NCI-H1105 (cell line): ENCODE measurements at places on chromosomes 16 and 17.

DNA sequence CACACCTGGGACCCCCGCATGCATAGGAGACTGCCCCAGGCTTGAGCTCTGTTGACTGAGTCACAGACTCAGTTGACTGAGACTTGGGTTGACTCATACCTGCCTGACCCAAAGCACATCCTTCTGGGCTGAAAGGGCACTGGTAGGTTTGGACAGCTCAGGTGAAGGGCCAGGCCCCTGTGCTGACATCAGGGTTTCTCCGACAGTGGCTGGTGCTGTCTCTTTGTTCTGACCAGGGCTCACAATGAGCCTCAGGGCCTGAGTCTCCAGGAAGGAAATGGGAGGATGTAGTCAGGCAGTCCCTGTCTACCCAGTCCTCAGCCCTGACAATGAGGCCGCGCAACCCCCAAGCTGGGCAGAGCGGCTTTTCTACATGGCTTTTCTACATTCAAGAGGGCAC lies 6.5 kb downstream of the SPNS2 start:
- no peak for DNase-seq

DNA sequence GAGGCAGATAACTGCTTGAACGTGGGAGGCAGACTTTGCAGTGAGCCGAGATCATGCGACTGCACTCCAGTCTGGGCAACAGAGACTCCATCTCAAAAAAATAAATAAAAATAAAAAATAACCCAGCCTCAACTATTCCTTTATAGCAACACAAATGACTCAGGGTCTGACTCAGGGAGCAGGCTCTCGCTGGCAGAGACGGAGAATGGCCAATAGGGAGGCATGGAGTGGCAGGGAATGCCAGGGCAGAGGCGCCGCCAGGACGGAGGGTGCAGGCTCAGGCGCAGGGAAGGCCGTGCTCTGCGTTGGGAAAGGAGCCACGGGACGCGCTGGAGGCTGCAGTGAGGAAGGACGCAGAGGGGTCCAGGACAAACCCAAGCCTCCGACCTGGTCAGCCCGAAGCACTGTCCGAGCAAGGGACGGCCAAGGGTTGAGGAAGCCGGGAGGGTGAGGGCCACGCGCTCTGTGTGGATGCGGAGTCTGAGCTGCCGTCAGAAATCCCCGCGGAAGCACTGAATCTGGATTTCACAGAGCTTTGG lies 40.3 kb downstream of the PKD1 start:
- DNase-seq: no peak

DNA sequence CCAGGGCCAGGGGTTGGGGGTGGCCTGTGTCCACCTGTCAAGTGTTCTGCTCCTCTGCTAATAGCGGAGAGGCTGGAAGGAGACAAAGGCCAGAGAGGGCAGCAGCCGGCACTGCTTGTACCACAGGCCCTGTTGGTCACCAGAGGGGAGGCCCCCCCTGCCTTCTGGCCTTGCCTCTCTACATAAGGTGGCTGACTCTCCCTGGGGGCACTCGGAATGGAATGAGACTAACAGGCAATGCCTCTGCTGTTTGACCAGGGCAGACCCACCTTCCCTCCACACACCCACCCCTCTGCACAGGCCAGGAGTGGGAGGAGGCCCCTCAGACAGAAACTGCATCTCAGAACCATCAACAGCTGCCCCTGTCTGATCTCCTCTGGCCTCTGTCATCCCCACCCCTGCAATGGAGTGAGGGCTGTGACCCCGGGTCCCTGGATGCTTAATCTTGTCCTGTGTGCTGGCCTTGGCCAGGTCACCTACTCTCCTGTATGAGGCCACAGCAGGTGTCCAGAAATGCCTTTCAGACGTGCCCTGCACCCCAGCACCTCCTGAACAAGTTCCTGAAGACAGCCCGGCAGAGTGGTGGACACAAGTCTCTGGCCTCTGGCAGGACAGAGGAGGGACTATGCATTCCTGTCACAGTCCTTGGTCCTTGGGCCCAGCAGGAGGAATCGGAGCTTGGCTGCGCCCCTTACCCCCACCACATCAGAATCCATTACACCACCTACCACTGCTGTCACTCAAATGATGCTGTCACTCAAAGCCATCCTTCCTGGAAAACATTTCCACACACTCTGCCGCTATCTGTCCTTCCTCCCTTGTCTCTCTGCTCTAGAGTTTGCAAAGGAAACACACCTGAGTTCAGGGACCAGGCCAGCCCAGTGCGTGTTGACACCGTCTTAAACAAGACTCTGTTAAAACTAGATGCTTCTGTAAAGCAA lies 107.5 kb upstream of the ZNF750 start:
- no peak for DNase-seq

DNA sequence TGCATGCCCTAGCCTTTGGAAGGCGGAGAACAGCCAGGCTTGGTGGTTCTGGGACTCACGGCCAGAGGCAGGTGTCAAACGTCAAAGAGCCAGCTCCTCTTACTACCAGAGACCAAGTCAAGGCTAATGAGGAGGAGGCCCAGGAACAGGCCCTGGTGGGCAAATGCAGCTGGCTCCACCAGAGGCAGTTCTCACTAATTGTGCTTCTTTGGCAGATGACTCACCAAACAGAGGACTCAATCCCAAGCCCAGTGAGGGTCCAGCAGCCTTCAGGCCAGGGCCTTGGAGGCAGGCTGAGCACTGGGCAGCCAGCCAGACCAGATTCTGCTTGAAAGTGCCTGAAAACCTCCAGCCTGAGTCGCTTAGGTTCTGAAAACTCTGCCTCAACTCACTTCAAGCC lies 336.5 kb upstream of the CDH5 start:
- DNase-seq: no peak

DNA sequence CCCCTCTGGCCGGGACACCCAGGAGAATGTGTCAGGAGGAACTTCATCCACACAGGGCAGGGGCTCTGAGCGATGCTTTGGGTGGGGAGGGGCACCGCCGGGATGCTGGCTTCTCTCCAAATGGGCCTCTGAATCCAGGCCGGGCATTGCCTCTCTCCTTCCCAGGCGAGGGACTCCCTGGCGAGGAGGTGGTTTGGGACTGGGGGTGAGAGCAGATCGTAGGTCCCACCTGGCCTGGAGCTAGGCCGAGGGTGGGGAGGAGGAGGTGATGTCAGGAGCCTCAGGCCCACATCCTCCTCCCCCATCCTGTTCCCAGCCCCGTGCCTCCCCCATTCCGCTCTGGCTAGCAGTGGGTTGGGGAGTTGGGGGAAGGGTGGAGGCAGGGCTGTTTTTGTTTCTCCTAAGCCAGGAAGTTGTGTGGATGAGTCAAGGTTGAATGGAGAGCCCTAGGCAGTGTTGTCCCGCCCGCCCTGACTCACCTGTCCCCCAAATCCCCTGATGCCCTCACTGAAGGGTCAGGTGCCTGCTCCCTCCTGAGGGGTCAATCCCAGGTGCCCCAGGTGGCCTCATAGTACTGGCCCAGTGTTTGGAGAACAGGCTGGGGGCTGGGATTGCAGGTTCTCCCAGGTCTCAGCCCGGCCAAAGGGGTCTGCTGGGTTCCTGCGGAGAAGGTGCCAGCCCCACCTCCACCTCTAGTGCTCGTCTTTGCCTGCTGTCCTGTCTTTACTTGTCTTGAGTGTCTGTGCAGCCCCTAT lies 2.8 kb downstream of the GRB7 start:
- DNase-seq: no peak

- DNase-seq: no peak
These were observed 9.2 kb upstream of the TVP23A start for GRCh38 chr16:10827691-10828341.

- DNase-seq: no peak
These were observed 1.6 kb downstream of the ITGA3 start for GRCh38 chr17:50057521-50057991.

GRCh38 chr16:10339777-10340732 lies 45.8 kb upstream of the ATF7IP2 start:
- no peak for DNase-seq

DNA sequence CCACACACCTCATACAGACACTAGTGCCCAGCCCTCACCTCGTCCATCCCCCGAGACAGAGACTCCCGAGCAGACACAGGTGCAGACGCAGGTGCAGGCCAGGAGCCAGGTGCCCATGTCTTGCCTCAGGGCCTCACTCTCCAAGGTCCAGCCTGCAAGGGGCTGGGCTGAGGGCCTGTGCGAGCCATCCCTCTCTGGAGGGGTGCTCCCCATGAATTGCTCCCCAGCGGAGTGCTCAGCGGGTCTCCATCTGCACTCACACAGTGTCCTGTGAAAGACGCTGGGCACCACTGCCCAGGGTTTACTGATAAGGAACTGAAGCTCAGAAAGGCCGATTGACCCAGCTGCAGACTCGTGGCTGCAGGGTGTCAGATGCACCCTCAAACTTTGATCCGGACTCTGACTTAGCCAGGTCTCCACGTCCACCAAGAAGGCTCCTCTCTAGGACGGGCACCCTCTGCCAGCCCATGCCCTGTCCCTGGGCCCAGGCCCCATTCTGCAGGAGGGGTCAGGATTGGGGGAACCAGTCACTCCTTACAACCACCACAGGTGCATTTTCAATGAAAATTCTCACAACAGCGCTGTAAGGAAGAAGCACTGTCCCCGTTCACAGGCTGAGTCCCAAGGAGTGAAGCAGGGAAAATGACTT lies 16.9 kb downstream of the POLR3K start:
- DNase-seq: no peak

DNA sequence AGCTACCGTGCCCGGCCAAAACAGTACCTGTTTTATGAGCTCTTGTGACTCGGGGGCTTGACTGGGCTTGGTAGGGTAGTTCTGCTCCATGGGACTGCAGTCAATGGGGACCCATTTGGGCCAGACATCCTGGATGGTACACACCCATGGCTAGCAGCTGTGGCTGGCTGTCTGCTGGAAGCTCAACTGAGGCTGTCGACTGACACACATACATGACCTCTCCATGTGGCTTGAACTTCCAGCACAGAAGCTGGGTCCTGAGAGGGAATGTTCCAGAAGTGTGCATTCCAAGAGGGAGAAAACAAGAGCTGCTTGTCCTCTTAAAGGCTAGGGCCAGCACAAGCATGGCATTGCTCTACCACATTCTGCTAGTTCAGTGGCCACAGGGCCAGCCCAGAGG lies 14.9 kb upstream of the NKD1 start:
- no peak for DNase-seq

DNA sequence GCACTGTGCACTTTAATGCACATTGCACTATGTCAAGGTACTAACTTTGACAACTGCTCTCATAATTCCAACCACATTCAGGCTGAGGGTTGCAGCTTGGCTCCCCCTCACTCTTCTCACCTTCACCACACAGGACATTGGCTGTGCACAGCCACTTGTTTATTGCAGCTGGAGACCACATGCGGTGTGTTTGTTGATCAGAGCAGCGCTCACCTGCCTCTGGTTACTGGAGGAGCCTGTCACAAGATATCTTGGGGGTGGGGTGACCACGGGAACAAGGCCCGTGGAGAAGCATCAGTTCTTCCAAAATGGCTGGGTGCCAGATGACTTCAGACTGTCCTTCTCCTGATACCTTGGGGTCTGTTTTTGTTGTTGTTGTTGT lies 10.6 kb upstream of the CCL5 start:
- peak; percentile 5 for DNase-seq

DNA sequence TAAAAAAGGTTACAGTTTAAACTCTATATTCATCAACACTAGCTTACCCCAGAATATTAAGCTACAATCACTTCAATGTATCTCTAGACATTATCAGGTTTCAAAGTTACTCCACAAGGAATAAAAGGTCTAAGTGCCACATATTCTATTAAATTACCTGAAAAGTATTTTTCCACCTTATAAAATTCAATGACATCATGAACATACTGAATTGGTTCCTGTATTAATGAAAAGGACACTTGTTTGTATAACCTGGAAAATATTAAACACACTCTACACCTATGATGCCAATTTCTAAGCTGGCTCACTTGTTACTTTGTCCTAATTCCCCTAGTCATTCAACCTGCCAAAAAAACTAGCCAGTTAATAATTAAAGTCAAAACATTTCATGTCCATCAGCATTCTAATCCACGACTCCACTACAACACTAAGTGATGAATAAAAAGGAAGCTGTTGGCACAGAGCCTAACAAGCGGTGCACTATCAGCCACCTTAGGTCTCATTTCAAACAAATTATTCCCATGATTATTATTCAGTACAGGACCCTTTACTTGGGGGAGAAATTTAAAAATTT lies 12.2 kb downstream of the MED13 start:
- DNase-seq: peak; percentile 9

DNA sequence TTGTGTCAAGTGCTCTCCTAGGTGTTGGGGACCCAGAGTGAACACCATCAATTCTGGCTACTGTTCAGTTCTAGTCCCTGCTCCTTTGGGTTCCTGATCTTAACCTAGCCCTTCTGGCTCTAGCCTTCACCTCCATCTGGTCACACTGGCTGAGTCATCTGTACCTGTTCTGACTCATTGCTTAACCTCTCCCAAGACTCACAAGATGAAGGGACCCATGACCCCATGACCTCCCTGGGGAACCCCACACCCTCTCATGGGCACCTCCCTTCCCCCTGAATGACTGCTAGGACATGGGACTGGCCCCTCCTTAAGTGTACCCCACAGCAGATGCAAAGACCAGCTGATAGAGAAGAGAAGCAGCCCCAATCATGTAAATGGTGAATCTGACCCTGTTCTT lies 345.8 kb upstream of the CDH5 start:
- no peak for DNase-seq

DNA sequence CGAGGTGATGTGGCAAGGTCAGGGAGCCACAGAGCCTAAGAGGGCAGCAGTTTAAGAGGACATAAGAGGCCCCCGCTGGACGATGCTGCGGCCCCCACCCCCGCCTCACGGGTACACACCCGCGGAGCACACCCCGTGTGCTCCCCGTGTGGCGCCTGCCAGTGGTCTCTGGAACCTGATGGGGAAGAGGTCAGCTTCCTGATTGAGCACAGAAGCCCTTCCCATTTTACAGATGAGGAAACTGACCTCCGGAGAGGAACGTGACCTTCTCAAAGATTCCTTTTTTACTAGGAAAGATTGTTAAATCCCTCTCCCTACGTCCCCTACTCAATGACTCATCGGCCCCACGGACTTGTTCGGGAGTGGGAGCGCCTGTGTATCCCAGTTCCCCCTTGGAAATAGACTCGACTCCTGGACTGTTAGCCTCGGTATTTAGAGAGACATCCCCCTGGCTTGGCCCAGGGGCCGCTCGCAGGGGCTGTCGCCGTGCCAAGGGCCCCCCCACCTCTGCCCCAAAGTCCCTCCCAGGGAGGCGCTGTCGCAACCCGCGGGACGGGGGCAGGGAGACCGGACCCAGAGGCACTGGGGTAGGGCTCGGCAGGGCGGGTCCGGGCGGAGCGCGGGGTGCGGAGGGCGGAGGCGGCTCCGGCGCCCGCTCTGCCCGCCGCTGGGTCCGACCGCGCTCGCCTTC lies at the start of gene ABCC3:
Gene ABCC3 (plus strand): TSS at position 658 of the 691 bp plus-strand sequence. CDS start 56 bp downstream, outside the sequence.
- DNase-seq: no peak

DNA sequence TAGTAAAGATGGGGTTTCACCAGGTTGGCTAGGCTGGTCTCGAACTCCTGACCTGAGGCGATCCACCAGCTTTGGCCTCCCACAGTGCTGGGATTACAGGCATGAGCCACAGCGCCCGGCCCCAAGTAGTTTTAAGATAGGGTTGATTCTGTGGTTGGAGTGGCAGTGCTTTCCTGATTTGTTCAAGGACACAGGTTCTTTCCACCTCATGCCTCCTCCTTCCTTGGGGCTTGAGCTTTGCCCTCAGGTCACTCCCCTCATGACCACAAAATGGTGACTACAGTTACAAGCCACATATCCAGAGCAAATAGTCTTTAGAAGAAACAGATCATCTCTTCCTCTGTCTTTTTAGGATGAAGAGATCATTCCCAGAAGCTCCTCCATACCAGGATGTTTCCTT lies 25.3 kb upstream of the SMURF2 start:
- no peak for DNase-seq
